Colonic mucosa (tissue), 4 donors: ENCODE measurements at places on chromosomes 6 and 20.

DNA sequence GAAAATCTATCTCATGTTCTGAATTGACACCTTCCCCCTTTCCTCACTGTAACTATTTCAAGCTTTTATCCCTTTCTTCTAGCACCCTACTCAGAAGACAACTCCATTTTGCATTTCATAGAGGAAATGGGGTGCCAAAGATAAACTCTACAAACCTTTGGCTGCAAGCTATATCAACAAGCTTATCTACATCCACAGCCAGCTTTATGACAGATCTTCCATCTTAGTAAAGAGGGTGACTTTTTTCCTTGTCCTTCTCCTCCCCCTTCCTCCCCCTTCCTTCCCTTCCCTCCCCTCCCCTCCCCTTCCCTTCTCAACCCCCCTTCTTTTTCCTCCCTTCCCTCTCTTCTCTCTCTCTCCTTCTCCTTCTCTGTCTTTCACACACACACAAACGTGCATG, 58.0 kb upstream of the OLIG3 start:
- DNase-seq = no peak

DNA sequence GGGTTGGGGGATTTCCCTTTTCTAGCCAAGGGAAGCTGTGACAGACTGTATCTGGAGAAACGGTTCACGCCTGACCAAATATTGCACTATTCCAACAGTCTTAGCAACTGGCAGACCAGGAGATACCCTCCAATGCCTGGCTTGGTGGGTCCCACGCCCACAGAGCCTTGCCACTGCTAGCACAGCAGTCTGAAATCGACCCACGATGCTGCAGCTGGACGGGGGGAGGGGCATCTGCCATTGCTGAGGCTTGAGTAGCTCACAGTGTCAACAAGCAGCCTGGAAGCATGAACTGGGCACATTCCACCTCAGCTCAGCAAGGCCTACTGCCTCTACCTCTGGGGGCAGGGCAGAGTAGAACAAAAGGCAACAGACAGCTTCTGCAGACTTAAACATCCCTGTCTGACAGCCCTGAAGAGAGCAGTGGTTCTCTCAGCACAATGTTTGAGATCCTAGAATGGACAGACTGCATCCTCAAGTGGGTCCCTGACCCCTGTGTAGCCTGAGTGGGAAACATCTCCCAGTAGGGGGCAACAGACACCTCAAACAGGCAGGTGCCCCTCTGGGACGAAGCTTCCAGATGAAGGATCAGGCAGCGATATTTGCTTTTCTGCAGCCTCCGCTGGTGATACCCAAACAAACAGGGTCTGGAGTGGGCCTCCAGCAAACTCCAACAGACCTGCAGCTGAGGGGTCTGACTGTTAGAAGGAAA, 89.9 kb upstream of the ECI2 start:
- no peak for DNase-seq

GRCh38 chr6:32905078-32905477, 35.8 kb downstream of the HLA-DMB start:
- DNase-seq = no peak

DNA sequence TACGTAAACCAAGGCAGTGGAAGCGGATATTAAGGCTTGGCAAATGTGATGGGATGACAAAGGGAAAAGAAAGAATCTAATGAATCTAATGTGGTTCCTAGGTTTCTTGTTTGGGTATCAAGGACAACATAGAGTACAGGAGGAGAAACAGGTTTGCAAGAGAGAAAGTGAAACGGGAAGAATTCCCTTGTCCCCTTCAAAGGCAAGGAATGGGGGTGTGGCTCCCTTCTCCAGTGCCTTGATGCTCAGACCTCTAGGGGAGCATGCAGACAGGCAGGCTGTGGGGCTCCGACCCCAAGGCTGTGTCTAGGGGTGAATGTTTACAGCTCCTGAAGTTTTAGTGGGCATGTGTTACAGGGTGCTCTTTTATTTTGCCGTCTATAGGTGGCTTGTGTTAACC, 317.5 kb upstream of the HSF2 start:
- DNase-seq = no peak

GRCh38 chr6:63790334-63790733, 154.7 kb downstream of the PHF3 start:
- no peak for DNase-seq

GRCh38 chr6:39982720-39983119, 48.5 kb upstream of the MOCS1 start:
- DNase-seq = no peak
